Cardiac muscle cell (in vitro differentiated cells and primary cell): ENCODE measurements at places on chromosomes 11 and 22. TPM values are rescaled to one million over a fixed set of nuclear protein-coding genes. Genes with fewer than 3 reads are reported as not detected.
A peak's percentile ranks its signal among the peaks of the same experiment; 100 is the strongest.

GRCh38 chr11:70525466-70525865, 127.1 kb downstream of the CTTN start:
- DNase-seq: no peak

GRCh38 chr22:27250886-27251285, 550.7 kb downstream of the MN1 start:
- no peak for DNase-seq

- DNase-seq: no peak
These were observed 689 bp downstream of the TAF10 start for GRCh38 chr11:6611092-6611962.

DNA sequence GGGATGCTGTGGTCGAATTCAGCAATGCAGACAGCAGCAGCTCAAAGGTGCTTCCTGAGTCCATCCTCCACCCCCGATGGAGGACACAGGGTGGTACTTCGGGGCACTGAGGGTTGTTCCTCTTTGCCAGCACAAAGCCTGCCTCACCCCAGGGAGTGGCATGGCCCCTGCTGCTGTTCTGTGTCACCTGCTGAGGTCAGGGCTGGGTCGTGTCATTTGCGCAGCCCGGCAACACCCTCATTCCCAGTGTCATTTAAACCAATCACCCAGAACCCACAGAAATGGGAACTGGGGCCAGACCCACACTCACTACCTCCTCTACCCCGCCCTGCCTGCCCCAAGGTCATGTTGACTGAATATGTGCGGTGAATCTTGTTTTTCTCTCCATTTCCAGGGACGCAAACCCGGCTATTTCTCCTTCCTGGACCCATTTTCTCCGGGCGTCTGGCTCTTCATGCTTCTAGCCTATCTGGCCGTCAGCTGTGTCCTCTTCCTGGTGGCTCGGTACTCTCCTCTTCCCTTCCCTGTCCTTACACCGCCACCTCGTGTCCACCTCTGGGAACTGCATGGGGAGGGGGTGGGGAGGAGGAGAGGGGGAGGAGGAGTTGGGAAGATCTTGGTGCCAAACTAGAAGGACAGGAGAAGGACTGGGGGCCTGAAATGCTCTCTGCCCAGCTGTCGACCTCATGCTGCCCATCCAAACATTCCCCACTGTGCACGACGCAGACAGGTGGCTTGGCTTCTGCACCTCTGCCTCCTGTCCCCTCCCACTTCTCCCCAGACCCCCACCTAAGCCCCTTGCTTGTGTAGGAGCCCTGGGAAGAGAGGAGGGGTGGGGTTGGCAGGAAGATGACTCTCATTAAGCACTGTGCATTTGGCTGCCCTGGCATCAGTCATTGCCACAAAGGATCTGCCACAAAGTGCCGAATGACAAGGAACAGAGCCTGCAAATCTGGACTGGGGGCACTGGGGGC, 71.2 kb upstream of the TBCEL start:
- peak; percentile 84 for DNase-seq

DNA sequence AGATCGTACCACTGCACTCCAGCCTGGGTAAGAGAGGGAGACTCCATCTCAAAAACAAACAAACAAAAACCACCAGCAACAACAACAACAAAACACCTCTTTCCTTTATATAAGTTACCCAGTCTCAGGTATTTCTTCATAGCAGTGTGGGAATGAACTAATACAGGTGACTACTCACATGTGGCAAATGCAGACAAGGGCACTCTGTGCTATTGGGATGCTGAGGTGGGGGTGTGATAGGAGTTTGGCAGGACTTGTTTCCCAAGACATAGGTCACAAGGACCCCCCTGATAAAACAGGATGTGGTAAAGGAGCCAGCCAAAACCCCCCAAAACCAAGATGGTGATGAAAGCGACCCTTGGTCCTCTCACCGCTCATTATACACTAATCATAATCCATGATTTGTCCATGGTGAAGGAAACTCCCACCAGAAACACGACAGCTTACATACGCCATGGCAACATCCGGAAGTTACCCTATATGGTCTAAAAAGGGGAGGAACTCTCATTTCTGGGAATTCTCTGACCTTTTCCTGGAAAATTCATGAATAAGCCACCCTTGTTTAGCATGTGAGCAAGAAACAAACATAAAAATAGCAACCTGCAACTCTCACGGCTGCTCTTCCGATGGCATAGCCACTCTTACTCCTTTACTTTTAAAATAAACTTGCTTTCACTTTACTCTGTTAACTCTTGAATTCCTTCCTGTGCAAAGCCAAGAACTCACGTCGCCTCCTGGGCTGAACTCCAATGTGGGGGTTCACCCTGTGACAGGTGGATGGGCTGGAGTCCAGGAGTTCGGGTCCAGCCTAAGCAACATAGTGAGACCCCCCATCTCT, 18.8 kb upstream of the INCENP start:
- DNase-seq: peak; percentile 90

GRCh38 chr11:128613300-128613995, 26.1 kb upstream of the ETS1 start:
- no peak for DNase-seq

DNA sequence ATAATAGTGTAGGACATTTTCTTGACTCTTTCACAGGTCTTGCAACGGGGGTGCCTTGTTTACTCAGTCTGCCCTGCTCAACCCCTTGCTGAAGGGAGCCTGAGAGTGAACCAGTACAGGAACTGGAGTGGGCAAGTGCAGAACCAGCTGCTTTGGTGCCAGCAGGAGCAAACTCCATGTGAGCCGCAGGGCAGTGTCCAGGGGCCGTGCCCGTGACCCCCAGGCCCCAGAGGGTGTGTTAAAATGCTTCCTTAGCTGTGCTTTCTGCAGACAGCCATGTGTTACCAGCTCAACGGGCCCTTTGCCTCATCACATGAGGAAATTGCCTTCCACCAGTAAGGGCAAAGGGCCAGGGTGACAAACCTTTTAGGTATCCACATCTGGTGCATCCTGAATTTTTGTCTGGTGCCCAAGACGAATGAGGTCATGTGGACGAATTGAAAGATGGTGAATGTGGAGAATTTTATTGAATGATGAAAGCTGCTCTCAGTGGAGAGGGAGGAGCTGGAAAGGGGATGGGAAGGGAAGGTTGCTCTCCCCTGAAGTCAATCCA, 53.6 kb upstream of the OR5D13 start:
- no peak for DNase-seq

DNA sequence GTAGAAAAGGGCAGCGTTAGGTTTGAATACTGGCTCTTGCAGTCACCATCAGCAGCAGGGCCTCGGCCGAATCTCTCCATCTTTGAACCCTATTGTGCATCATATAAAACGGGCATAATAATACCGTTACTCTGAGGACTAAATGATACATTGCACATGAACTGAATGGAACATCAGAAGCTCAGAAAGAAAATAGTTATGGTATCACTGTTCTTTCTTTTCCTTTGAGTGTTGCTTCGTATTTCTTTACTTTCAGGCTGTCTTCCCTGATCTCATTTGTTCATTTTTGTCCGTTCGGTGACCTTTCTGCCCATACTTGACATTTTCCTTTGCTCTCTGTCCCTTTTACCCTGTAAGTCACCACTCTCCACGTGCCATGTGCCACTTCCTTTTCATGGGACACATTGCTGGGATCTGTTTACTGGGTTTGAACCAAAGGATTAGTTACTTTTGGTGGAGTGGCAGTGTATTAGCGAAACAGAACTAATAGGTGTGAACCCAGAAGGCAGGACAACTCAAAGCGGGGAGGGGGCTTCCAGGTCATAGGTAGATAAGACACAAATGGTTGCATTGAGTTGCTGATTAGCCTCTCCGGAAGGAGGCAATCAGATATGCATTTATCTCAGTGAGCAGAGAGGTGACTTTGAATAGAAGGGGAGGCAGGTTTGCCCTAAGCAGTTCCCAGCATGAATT, 717 bp upstream of the ZNF202 start:
- peak; percentile 9 for DNase-seq

DNA sequence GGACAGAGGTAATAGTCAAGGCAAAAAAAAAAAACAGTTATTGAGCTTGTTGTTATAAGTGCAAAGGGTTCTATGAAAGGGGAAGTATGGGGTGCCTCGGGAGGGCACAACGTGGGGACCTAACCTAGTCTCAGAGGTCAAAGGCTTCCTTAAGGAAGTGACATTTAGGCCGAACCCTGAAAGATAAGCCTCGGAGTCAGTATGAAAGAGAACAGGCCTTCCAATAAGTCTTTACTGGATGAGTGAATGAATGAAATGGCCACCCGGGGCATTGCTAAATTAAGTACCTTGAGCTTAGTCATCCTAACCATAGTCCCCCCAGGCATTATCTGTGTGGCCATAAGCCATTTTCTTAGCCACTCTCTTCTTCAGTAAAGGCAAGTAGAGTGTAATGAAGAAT, 19.7 kb downstream of the FLI1 start:
- DNase-seq: no peak

DNA sequence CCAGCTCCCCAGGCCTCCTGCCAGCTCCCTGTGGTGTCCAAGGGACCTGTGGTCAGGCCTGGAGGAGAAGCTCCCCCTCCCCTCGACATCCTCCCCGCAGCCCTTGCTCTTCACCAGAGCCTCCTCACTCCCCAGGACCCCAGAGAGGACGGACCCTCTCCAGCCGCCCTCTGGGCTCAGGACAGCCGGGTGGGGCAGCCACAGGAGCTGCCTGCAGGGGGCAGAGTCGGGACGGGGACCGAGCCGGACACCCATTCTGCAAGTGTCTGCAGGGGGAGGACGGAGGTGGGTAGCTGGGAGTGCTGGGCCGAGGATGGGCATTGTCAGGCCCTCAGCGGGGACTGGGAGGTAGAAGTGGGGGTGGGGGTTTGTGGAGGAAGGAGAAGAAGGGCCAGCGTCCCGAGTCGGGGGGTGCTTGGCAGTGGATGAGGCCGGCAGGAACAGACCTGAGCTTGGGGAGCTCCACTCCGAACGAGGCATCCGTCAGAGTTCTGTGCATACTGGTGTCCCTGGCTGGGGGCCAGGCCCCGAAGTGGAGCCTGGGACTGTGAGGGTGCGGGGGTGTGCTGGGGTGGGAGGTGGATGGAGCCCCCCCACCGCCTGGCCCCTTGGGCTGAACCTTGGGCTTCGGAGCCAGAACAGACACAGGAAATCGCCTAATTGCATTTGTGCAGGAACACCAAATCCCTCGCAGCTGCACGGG, 15.2 kb downstream of the PRR33 start:
- DNase-seq: peak; percentile 81

DNA sequence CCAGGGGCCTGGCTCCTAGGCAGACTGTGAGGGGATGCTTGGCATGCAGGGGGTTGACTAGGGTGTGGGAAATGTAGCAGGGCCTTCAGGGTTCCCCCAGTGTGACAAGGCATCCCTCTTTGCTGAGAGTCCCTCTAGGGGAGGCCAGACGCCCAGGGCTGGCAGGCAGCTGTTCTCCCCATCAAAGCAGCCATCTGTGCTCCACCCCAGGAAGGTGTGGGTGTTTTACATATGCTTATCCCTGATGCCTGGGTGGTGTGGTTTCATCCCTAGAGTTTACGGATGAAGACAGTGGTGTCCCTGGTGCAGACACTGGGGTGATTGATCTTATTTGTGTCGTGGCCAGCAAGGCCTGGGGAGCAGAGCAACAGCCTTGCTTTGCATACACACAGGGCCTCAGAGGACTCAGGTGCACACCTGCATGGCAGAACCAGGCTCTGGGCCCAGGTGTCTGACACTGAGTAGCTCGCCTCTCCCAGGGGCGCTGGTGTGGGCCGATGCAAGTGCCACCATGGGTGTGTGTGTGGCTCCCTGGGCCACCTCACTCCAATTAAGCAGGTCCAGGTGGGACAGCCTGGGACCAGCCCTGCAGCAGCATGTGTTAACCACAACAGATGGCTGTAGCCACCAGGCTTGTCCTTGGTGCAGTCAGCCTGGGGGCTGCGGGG, 74.2 kb downstream of the MED15 start:
- DNase-seq: no peak

GRCh38 chr11:96179905-96180304, 163.1 kb downstream of the MAML2 start:
- no peak for DNase-seq

DNA sequence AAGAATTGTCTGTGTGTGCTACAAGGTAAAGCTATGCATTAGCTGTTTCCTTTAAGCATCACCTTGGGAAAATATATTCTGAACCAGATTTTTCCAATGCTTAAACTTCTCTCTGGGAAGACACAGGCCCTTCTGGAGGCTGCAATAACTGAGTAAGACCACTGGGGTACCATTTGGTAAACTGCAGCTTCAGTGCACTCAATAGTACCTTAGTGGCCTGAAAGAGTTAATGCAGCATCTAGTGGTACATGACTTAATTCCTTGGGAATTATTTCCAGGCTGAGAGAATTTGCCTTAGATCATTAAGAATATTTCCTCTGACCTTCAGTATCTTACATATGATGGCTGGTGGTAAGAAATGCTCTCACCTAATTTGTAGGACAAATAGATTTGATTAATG, 727.4 kb downstream of the DLG2 start:
- no peak for DNase-seq

GRCh38 chr22:47029244-47030074, 267.0 kb downstream of the TBC1D22A start:
- no peak for DNase-seq

GRCh38 chr22:41831383-41831782, 1.5 kb upstream of the SREBF2 start:
- peak; percentile 40 for DNase-seq

DNA sequence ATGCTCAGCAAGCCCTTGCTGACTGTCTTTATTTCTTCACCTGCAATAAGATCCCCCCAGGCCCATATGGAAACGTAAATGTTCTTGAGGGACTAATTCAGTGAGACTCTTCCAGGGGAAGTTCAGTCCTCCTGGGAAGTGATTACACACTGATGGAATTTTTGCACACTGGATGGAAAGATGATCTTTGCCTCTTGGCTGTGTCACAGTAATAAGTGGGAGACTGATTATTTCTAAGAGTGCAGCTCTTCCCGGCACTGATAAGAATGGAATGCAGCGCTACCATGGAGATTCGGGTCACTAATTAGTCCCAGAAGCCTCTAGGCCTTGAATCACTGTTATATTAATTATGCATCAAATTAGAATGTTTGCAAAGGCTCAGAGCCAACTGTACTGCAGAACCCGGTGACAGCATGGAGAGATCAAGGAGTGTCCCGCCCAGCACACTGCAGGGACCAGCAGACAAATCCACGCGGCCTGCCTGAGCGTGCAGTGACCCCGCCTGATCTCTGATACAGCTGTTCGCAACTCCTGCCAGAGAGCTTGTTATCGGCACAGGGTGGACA, 178.3 kb downstream of the SNX19 start:
- peak; percentile 45 for DNase-seq

GRCh38 chr11:17528906-17529843, 15.0 kb downstream of the USH1C start:
- DNase-seq: no peak

The APOBEC3F gene
- total RNA-seq: 11.8 and 12.9 TPM in 2 replicates

The MPEG1 gene
- total RNA-seq: not detected in 2 replicates

The SCN2B gene
- 1.5 and 2.5 TPM in 2 replicates for total RNA-seq

The PLEKHB1 gene
- 32.8 and 33.5 TPM in 2 replicates for total RNA-seq

The ADM2 gene
- 0.39 and 1.6 TPM in 2 replicates for total RNA-seq

The GRAMD4 gene
- 49.3 and 79.3 TPM in 2 replicates for total RNA-seq

The ADAMTS15 gene
- total RNA-seq: 12.9 and 13.0 TPM in 2 replicates

The OR8B3 gene
- not detected in 2 replicates for total RNA-seq

The BRSK2 gene
- 0.69 and 3.0 TPM in 2 replicates for total RNA-seq
